ENCODE measurements at places on chromosomes 1 and 21.
A peak's percentile ranks its signal among the peaks of the same experiment; 100 is the strongest.

DNA sequence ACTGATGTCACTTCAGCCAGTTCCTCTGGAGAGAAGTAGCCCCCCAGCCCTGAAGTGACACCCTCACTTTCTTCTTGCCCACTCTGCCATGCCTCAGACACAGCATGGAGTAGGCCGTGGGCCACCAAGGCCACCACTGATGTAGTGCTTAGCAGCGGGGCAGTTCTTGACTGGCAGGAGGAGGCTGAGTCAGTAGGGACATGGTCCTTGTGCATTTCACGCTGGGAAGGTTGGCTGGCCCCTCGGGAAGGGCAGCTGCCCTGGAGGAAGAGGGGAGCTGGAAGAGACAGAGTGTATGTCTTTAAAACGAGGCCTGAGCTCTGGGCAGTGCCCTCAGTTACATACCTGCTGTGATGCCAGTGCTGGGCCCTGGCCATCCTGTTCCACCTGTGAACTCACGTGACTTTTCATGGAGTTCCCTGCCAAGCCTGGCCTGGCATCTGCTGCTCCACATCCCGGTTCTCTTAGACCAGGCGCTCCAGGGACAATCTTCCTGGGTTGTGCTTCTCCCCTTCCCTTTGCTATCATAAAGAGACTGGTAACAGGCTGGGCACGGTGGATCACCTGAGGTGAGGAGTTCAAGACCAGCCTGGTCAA is 158.6 kb upstream of the TMEM51 start:
- no peak for DNase-seq

DNA sequence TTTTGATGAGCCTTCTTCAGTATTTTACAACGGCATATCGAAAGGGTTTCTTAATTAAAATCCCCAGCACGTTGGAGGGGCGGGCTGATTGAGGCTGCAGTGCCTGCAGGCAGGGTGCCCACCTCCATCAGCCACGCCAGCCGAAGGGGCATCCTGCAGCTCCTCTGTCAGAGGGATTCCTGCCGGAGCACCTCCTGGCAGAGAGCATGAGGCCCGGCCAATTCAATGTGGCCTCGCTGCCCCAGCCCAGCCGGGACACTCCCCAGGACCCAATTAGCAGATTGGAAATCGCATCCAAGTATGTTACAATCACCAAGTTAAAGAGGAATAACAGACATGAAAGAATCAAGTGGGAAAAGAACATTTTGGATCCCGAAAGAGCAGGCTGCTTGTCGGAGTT is 216.6 kb downstream of the ST6GALNAC3 start:
- DNase-seq, result peak; percentile 7

DNA sequence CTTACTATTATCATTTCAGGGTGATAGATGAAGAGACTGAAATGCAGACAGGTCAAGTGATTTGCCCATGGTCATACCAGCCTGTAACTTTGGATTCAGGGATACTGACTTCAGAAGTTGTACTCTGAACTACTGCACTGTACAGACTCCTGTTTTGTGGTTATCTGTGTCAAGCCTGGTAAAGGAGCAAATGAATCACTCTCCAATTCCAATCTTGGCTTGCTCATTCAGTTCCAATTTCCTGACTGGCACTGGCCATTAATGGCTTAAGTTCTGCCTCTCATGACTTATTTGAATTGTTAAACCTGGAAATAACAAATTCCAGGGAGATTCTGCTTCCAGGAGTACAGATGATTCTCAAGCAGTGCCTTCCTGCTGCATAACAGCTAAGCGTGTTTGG is 45.4 kb upstream of the PLD5 start:
- DNase-seq, result no peak

GRCh38 chr1:92277105-92277723 is 21.6 kb downstream of the GLMN start:
- DNase-seq, result no peak

DNA sequence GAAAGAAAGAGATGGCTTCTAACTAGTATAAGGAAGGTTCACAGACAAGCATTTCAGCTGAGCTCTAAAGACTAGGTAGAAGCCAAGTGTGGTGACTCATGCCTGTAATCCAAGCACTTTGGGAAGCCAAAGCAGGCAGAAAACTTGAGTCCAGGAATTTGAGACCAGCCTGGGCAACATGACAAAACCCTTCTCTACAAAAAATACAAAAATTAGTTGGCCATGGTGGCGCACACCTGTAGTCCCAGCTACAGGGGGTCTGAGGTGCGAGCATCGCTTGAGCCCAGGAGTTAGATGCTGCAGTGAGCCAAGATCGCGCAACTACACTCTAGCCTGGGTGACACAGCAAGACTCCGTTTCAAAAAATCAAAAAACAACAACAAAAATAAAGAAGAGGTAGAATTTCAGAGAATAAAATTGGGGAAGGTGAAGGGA is 27.8 kb downstream of the FBXO42 start:
- DNase-seq, result no peak

DNA sequence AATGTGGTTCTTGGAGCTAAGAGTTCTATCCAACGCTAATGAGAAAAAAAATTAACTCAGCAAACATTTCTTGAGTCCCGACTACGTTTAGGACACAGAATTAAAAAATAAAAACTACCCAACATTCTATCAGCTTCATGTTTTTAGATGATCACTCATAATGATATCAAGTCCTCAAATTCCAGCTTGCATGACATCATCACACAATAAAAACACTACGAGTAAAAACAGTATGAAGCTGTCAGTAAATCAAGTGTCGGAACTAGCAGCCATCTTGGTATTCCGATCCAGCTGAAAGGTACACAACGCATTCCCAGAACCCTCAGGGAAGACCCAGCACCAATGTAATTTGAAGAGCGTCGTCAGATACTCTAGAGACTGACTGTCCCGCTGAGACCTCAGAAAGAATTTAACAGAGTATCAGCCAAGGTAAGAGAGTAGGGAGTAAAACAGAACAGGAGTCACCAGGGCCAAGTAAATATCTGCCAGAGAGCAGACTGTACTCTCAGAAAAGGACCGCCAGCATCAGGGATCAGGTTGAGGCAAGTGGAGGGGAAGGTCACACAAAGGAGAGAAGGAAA is 57.0 kb downstream of the NRIP1 start:
- DNase-seq, result no peak

DNA sequence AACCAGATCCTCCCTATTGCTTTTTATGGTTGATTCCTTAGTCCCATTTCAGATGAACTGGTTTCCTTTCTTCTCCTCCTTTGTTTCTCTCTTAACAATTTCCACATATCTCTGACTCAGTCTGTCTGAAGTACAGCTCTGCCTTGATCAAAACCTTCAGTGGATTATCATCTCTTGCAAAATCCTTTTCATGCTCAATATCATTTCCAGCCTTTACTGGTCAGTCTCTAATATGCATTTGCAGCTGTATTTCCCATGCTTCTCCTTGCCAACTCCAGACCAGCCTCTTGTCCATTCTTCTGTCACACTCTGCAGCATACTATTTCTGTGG is 72.2 kb downstream of the SNX7 start:
- no peak for DNase-seq

GRCh38 chr1:109713636-109714035 is 1.6 kb downstream of the GSTM5 start:
- DNase-seq, result no peak

DNA sequence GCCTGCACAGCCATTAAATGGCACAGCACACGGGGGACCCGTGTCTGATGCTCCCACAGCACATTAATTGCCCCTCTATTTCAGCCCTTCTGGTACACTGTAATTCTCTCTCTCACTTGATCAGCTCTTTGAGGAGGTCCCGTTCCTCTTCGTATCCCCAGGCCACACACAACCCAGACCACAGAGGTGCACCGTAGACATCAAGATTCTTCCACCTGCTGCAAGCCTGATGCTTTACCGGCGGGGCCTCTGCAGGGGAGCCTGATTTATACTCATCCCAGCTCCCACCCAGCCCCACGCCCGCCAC is 759 bp downstream of the SMYD3 start:
- DNase-seq, result no peak

DNA sequence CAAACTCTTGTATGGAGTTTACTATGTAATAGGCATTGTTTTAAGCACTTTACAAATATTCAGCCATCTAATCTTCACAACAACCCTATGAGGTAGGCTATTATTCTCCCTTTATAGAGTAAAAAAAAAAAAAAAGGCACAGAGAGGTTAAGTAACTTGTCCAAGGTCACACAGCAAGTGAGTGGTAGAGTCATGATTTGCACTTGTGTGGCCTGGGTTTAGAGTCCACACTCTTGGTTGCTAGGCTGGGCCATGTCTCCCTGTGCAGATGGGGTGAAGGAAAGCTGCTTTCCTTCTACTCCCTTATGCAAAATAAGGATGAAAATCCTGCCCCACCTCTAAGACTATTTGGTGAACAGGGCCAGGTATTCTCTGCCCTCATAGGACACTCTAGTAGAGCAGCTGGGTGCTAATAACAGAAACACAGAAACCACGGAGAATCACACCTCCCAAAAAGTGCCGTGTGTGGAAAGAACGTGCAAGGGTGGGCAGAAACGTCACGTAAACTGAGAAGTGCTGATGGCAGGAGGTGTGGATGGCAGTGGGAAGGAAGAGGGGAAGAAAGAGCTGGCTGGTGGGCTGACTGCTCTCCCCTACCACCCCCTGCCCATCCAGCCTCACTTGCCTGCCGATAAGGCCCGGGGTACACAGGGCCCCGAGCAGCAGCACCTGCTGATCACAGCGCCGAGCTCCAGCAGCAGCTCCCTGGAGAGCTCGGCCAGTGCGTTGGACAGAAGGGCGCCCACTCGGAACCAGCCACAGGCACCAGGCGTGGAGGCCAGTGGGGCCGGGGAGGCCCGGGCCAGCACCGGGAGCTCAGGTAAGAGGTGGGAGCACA is 28.3 kb upstream of the VPS13D start:
- no peak for DNase-seq

GRCh38 chr1:159338018-159338417 is 35.9 kb downstream of the FCER1A start:
- no peak for DNase-seq

- no peak for DNase-seq
Measured at GRCh38 chr1:20472860-20473711, 12.9 kb downstream of the CAMK2N1 start.

GRCh38 chr1:53739109-53739681 is at the start of gene GLIS1:
GLIS1 (minus strand) TSS chr1:53739164; CDS start chr1:53738064, 1,100 bp downstream.
- peak; percentile 98 for DNase-seq

- DNase-seq, result no peak
Measured at GRCh38 chr1:7694600-7695496, 76.2 kb upstream of the VAMP3 start.

DNA sequence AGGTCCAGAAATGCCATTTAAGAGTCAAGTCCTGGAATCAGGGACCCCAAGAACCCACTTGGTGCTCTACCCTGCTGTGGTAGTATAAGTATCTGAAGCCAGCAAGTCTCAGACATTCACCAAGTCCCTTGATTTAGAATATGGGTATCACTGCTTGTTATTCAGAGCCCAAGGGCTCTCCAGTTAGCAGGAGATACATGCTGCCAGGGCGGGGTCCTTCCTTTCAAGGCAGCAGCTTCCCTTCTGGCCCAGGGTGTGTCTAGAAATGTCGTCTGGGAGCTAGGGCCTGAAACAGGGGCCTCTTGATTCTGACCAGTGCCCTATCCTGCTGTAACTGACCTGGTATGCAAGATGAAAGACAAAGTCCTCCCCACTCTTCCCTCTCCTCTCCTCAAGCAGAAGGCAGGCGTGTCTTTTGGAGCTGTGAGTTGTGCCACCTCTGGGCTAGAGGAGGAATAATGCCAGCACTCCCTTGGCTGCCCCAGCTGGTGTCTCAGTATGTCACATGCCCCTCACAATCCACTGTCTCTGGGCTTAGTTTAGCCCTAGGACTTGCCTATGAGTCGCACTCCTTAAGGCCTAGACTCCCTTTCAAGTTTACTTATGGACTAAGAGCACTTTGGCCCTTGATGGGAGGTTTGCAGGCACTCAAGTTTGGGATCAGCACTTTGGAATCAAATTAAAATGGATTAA is 200.2 kb downstream of the MRPL39 start:
- no peak for DNase-seq

DNA sequence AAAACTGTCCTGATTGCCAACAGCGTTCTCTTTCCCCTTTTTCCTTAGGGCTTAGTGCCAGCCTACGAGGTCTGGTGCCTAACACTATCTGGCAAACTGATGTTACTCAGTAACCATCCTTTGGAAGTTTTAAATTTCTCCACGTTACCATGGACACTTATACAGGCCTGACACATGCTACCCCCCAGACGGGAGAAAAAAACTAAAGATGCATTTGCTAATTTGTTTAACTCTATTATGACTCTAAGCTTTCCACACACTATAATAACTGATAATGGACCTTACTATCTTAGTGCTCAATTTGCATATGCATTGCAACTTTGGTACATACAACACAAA is 36.8 kb downstream of the CLCA1 start:
- DNase-seq, result no peak

GRCh38 chr21:16037421-16037955 is 307.7 kb downstream of the USP25 start:
- DNase-seq, result no peak

GRCh38 chr21:40422896-40423635 is 423.9 kb downstream of the DSCAM start:
- no peak for DNase-seq

- no peak for DNase-seq
Measured at GRCh38 chr1:116879478-116880133, 30.1 kb upstream of the PTGFRN start.

GRCh38 chr1:234597894-234598293 is 12.1 kb downstream of the IRF2BP2 start:
- no peak for DNase-seq

- no peak for DNase-seq
Measured at GRCh38 chr1:42369471-42369870, 11.1 kb upstream of the RIMKLA start.

All from posterior cingulate gyrus (tissue), 11 donors.